Left kidney (tissue), 8 donors: ENCODE measurements at places on chromosomes 3 and 15. TPM values are rescaled to one million over a fixed set of nuclear protein-coding genes. Genes with fewer than 3 reads are reported as not detected.

Gene C3orf70
- 9.9 TPM for polyA plus RNA-seq

Gene SERPINI2
- 1.9 TPM for polyA plus RNA-seq

Gene SLC2A2
- 19.5 TPM for polyA plus RNA-seq

Gene ESYT3
- 3.1 TPM for polyA plus RNA-seq

Gene SPINT1
- polyA plus RNA-seq: 66.7 TPM

Gene NAALADL2
- polyA plus RNA-seq: 19.9 TPM

Gene MUC20
- 32.5 TPM for polyA plus RNA-seq

Gene PDIA5
- polyA plus RNA-seq: 32.4 TPM

Gene ENTPD3
- polyA plus RNA-seq: 2.9 TPM

Gene ECE2
- polyA plus RNA-seq: not detected

Gene PLA2G4E
- polyA plus RNA-seq: not detected

Gene PAQR9
- polyA plus RNA-seq: 0.68 TPM

Gene OR5K2
- polyA plus RNA-seq: 1.2 TPM

Gene PPP1R14D
- 0.62 TPM for polyA plus RNA-seq

Gene MOBP
- polyA plus RNA-seq: 0.22 TPM

Gene MAP1A
- polyA plus RNA-seq: 9.3 TPM

Gene CTXND1
- 11.0 TPM for polyA plus RNA-seq

Gene SH3BP5
- polyA plus RNA-seq: 47.2 TPM

Gene CCDC66
- 67.4 TPM for polyA plus RNA-seq

Gene LARP6
- 15.5 TPM for polyA plus RNA-seq

DNA sequence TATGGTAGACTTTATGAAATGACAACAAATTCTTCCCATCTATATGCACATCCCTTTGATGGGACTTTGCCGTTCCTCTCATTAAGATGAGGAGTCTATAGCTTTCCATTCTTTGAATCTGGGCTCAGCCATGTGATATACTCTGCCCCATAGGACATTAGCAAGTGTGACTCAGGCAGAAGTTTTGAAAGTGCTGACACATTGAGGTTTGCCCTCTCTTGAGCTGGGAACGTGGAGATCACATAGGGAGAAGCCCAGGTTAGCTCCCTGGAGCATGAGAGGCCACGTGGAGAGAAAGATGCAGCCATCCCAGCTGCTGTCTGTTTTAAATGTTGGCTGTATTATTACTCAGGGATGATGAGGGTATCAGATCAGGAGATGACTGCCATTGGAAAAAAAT lies 67.7 kb upstream of the OXTR start:
- no peak for DNase-seq

GRCh38 chr15:100764778-100765466 lies 114.7 kb upstream of the ALDH1A3 start:
- DNase-seq: no peak

DNA sequence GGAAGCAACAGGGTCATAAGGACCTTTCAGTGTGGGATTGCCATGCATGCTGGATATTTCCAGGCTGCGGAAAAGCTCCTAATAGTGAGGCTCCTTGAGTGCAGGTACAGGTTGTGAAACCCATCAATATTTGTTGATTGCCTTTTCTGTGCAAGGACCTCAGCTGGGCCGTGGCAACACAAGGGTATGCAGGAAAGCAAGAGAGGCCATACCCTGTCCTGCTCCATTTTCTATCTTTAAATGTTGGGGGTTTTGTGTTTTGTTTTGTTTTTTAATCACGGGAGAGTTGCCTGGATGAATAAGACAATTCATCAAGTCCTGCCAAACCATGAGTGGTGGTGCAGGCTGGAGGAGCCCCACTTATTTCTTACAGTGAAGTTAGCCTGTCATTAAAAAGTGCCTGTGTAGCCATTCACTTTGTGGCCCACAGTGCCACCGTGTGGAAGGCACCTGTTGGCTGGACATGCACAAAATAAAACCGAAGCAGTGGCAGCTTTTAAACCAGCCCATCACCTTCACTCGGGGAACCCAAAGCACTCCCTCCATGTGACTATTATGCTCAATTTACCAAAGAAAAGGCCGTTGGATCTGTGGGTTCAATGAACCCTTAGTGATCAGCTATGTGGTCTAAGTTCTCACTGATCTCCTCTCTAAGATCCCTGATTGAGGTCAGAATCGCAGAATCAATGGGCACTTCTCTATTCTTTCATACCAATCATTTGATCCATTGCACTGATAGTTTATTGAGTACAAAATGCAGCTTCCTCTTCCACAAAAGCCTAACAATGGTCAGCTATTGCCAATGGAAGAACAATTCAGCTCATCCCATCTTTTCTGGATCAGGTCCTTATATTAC lies 42.2 kb downstream of the CLDN18 start:
- DNase-seq: peak; percentile 26

- DNase-seq: no peak
Measured at GRCh38 chr15:58924327-58924726, 9.2 kb downstream of the SLTM start.

GRCh38 chr3:105014631-105015030 lies 352.1 kb upstream of the ALCAM start:
- DNase-seq: no peak

- DNase-seq: no peak
Measured at GRCh38 chr3:154034797-154035330, 86.3 kb upstream of the ARHGEF26 start.

GRCh38 chr3:23421811-23422516 lies 218.8 kb downstream of the UBE2E2 start:
- no peak for DNase-seq

GRCh38 chr15:100663915-100664281 lies 61.5 kb downstream of the ASB7 start:
- no peak for DNase-seq

DNA sequence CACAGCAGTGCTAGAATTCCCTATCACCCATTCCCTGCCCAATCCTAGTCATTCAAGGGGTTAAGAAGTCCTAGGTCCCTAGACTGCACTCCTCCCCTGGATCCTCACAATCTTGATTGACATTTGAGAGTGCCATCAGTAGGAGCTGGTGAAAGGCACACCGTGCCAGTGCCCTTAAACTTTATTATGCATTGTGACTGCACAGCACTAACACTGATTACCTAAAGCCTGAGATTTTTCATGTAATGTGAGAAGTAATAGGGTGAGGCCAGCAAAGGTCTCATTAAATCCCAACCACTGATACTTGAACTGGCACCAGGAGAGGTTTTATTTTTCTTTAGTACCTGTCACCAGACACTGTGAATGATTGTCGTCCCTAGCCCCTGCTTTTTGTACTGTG lies 16.3 kb downstream of the GXYLT2 start:
- peak; percentile 63 for DNase-seq

GRCh38 chr3:163368168-163368567 lies 1710.1 kb downstream of the SI start:
- DNase-seq: no peak

DNA sequence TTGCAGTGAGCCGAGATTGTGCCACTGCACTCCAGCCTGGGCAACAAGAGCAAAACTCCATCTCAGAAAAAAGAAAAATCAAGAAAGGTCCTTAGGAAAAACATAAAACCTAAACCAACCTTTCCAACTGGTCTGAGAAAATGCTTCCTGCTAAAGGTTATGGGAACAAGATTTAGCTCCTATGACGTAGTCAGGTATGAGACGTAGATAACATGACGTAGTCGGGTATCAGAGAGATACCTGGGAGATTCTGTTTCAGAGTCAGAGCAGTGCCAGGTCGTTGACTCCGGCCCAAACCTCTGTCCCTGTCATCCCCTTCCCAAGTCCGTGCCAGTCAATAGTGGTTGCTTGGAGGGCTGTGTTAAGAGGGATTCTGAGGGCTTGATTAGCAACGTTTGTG lies 39.9 kb downstream of the LMCD1 start:
- DNase-seq: no peak

GRCh38 chr3:153026026-153026425 lies 136.0 kb upstream of the RAP2B start:
- DNase-seq: peak; percentile 25

DNA sequence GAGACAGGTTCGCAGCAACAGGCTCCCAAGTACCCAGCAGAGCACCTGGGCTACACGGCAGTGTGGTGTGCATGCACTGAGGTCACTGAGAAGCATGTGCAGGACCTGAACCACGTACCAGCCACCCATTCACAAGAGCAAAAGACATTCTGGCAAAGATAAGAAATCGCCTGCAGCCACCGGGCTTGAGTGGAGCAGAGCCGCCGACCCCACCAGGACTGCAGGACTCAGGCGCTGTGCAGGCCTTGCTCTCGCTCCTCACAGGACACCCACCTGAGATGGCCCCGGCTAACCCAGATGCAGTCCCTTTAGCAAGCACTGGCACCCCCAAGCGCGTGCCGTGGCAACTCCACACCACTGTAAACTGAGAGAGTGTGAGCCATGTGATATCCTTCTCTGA lies 32.3 kb upstream of the OCA2 start:
- DNase-seq: no peak

- DNase-seq: no peak
Measured at GRCh38 chr3:52238761-52239701, at the start of gene TWF2. TSS of gene TWF2 (minus strand) at chr3:52239158. CDS start at chr3:52239016, 142 bp downstream.

GRCh38 chr15:90540768-90541167 lies 11.0 kb downstream of the CRTC3 start:
- DNase-seq: no peak

DNA sequence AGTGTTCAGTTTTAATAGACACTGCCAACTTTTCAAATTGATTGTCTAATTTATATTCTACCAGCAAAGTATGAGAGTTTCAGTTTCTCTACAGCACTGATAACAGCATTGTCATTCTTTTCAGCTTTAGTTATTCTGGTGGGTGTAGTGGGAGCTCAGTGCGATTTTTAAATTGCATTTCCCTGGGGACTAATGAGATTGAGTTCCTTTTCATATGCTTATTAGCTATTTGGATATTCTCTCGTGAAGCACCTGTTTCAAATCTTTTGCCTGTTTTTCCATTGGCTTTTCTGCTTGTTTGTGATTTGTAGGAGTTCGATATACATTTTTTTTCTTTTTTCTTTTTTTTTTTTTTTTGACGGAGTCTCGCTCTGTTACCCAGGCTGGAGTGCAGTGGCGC lies 18.8 kb upstream of the IDH2 start:
- DNase-seq: no peak

GRCh38 chr15:70538278-70538677 lies 225.1 kb downstream of the UACA start:
- DNase-seq: no peak

DNA sequence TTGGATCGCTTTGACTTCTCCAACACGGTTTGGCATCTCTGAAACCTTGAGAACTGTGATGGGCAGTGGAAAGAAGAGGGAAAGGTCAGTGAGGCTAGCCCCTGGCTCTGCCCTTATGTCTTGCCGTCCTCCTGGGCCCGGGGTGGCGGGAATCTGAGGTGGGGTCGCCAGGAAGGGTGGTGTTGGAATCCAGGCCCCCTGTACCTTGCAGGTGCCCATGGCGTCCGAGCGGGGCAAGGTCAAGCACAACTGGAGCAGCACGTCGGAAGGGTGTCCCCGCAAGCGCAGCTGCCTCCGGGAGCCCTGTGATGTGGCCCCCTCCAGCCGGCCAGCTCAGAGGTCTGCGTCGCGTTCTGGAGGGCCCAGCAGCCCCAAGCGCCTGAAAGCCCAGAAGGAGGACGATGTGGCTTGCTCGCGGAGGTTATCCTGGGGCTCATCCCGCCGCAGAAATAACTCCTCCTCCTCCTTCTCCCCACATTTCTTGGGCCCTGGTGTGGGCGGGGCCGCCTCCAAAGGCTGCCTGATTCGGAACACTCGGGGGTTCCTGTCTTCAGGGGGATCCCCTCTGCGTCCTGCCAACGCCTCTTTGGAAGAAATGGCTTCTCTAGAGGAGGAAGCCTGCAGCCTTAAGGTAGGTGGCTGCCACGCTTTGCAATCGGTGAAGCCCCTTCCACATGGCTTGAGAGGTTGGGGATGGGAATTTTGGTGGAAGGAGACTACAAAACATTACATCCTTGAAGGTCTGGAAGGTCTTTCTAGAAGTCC lies 907 bp downstream of the TATDN2 start:
- peak; percentile 11 for DNase-seq

DNA sequence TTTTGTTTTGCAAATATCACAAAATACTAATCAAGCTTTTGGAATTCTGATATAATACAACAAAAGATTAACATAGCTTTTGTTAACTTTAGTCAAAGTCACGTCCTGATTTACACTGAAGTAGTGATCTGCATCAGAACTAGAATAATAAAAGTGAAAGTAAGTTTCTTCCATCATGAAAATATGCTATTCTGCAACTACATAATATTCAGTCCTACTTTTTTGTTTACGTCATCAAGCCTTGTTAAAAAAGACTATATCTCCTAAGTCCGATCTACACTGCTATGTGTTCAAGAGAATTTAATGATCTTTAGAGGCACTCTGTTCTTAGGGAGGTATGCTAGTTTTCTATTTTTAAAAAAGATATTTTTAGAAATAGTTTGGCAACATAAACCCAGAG lies 330.1 kb downstream of the ARPP21 start:
- DNase-seq: no peak

- peak; percentile 46 for DNase-seq
Measured at GRCh38 chr3:15206662-15207576, 873 bp downstream of the CAPN7 start.

DNA sequence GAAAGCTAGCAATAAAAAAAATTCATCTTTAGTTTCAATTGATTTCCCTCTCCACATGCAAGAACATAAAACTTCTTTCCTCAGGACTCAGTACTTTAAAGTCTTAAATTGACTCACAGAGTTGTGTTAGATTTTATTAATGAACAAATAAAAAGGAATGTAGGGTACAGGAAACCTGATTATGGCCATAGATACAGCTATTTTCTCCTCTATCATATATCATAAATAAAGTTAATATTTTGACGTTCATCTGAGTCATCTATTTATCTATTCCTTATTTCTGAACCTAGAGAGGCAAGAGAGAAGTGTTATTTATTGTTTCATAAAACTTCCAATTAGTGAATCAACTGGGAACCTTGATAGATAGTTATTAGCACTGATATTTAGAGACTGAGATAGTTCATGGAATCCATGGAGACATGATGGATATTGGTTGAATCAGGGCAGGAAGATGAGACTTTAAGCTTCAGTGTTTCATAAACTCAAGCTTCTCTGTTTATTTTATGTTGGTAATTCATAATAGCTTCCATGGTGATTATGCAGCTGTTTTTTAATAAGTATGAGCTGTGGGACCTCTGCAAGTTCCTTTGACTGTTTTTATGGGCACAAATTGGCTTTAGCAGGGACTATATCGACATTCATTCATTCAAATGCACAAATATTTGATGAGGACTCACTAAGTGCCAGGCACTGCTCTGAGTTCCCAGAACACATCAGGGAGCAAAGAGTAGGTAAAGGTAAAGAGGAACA lies 143.5 kb upstream of the TGFBR2 start:
- DNase-seq: no peak

- no peak for DNase-seq
Measured at GRCh38 chr15:45653702-45654424, 19.0 kb downstream of the SQOR start.

DNA sequence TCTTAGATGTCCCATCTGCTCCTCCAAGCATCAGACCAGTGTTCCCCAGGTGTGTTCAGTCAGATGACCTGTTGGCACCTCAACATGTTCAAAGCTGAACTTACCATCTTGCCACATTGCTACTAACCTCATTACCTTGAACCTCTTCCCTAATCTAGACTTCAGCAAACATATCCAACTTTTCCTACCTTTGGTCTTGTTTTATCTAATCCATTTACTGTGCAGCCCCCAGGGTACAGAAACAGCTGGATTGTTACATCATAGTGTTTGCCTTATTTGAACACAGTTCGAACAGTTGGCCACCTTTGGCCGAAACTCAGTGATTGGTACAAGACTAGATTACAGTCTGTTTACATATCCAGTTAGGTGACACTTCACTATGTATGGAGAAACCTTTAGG lies 36.1 kb upstream of the MCF2L2 start:
- no peak for DNase-seq
